ENCODE measurements at places on chromosomes 1 and 21.

- DNase-seq = no peak
Measured at GRCh38 chr1:242412921-242413320, 111.6 kb downstream of the PLD5 start.

DNA sequence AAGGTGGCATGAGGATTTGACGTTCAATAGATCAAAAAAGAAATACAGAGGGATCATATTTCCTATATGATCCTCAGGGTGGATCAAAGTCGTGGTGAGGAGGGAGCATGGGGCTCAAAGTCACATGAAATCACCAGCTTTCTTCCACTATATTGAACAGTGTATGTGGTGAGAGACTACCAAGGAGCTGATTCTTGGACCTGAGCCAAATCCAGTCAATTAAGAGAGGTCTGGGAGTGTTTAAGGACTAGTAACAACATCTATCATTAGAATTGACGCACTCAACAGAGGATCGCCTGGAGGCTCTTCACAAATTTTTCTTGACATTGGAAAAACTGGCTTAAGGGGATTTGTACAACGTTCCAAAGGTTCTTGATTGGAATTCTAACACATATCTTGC, 267.7 kb upstream of the PROX1 start:
- DNase-seq = no peak

- peak; percentile 0 for DNase-seq
Measured at GRCh38 chr1:24644100-24644384, 940 bp downstream of the SRRM1 start.

- no peak for DNase-seq
Measured at GRCh38 chr1:166164995-166165660, 1.7 kb downstream of the FAM78B start.

- DNase-seq = no peak
Measured at GRCh38 chr1:46806196-46807020, 7.6 kb downstream of the CYP4B1 start.

- no peak for DNase-seq
Measured at GRCh38 chr1:32605711-32606424, 44.5 kb downstream of the ZBTB8OS start.

DNA sequence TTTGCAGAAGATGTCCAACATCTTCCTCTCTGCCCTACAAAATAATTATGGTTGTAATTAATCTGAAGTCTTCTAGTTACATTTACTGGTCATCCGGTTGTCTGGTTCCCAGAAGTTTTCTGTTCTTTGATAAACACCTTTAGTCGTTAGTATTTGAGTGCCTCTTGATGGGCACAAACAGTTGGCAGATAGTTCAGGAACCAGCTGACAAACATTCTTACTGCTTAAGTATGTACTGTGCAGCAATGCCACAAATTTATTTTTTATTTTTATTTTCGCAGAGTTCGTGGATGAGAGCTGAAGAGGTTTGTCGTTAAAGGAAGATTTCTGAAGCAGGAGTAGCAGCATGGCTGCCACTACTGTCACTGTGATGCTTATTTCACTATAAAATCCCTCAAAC, 84.7 kb downstream of the RABGAP1L start:
- no peak for DNase-seq

- DNase-seq = no peak
Measured at GRCh38 chr1:212161231-212161781, 123.9 kb upstream of the PPP2R5A start.

DNA sequence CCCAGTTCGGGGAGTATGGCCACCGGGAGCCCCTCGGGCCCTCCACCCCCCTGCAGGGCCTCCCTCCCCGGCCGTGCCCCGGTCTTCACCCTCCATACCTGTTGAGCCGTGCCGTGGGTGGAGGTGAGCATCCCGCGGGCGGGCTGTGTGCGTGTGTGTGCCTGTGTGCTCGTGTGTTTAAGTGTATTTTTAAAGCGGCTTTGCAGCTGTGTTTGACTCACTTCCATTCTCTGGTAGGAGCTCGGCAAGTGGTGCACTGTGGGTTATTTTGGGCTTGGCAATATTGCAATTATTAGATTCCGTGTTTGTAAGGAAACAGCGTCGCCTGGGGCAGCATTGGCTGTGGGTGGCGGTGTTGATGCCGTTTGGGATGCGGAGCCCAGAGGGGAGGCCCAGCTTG, 20.3 kb upstream of the PLCH2 start:
- DNase-seq = no peak

GRCh38 chr1:94713472-94714141, 106.5 kb upstream of the SLC44A3 start:
- no peak for DNase-seq

GRCh38 chr1:66729119-66729518, 23.1 kb upstream of the DYNLT5 start:
- no peak for DNase-seq

GRCh38 chr1:154886281-154887015, 16.4 kb upstream of the KCNN3 start:
- DNase-seq = no peak

- DNase-seq = no peak
Measured at GRCh38 chr1:217153361-217153760, 430.1 kb upstream of the ESRRG start.

DNA sequence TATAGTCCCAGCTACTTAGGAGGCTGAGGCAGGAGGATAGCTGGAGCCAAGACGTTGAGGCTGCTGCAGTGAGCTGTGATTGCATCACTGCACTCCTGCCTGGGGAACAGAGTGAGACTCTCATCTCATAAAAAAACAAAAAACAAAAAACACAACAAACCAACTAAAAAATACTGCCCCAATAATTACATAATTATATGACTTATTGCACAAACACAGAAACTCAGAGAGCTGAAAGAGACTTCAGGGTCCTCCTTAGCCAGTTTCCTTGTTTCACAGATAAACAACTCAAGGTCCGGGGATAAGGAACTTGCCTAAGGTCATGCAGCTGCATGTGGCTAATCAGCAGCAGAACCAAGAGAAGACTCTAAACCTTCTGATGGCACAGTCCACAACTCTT, 11.9 kb downstream of the EXTL2 start:
- DNase-seq = no peak

DNA sequence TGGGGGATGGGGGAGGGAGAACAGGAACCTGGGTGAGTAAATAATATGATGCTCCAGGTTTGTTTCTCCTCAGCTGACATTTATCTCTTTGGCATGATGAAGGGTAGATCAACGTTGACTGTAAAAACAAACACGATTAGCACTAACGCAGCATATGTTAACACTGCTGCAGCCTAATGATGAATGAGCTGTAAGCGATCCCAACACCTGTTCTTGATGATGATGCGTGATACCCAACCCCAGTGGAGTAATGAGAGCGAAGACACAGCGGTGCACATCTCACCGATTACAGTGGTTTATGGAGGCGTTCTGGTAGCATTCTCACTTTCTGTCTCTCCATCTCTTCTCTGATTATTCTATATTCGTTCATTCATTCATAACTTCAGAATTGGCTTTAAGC, 640.4 kb downstream of the USP25 start:
- DNase-seq = no peak

GRCh38 chr1:166064313-166064926, 102.4 kb downstream of the FAM78B start:
- DNase-seq = no peak

- DNase-seq = no peak
Measured at GRCh38 chr1:211384524-211384923, 57.9 kb downstream of the TRAF5 start.

DNA sequence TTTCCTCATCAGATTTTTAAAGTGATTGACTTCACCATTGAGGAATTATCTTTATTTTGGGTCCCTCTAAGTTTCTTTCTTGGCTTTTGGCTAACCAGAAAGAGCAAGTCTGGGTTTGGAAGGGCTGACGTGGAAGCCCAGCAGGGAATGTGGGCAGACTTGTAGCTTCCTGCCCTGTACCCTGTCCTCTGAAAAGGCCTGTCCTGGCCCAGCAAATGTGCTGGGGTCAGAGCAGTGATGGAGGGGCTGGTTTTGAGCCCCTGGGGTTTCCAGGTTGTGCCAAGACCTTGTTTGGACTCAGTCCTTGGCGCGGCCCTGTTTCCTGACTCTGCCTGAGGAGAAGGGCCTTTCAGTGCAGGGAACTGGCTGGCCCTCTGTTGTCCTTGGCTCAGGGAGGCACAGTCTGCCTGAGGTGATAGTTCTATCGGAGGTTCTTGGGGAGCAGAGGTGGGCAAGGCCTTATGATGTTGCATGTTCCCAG, 72.1 kb downstream of the UCK2 start:
- DNase-seq = no peak

- no peak for DNase-seq
Measured at GRCh38 chr1:221532071-221532773, 209.7 kb downstream of the DUSP10 start.

DNA sequence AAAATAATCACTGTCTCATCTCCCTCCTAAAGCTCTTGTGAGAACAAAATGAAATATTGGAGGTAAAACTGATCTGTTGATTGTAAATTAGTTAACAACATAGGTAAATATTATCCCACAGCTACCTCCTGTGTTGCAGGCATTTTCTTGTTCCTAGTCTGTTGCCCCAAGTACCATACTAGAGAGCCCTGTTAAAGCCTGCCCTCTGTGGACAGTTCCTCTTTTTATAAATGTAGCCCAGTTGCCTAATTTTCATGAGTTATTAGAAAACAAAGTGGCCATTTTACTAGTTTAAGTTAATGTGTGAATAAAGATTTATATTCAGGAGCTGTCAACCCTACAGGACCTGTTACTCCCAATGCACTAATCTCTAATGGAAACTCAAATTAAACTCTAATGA, 180.0 kb upstream of the KCND3 start:
- DNase-seq = no peak

DNA sequence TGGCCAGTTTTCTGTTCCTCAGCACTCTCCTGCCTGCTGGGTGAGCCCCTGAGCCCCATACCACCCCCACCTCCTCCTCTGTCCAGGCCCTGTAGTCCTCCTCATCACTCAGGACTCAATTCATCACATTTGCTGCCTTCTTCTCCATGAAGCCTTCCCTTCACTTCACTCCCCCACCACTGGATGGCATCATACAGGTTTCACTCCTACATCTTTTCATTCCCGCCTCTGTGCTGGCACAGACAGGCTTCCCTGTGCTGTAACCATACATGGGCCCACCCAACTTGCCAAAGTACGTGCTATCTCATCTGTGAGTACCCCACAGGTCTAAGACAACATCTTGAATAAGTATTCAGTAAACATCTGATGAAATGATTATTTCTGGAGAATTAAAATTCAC, 56.9 kb downstream of the SLC45A1 start:
- no peak for DNase-seq

DNA sequence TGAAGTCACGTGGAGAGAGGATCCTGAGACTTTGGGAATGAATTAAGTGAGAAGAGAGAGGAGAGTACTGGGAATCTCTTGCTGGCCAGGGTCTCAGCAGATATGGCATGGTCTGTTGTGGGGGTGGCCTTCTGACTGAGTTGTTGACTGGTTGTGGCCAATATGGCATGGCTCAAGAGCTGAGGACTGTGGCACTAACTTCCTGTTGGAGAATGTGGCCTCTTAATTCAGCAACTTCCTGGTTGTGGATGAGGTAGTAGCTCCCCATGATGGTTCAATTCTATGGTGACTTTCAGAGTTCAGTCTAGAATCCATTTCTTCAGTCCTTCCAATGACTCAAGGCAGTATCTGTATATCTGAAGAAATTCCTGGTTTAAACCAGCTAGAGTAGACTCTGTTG, 44.7 kb upstream of the PAXBP1 start:
- no peak for DNase-seq

- DNase-seq = no peak
Measured at GRCh38 chr21:31110430-31110829, 72.2 kb upstream of the KRTAP19-8 start.

GRCh38 chr1:1548591-1548990, 8.2 kb upstream of the TMEM240 start:
- no peak for DNase-seq

GRCh38 chr1:115445090-115445489, 107.0 kb upstream of the NGF start:
- DNase-seq = no peak

DNA sequence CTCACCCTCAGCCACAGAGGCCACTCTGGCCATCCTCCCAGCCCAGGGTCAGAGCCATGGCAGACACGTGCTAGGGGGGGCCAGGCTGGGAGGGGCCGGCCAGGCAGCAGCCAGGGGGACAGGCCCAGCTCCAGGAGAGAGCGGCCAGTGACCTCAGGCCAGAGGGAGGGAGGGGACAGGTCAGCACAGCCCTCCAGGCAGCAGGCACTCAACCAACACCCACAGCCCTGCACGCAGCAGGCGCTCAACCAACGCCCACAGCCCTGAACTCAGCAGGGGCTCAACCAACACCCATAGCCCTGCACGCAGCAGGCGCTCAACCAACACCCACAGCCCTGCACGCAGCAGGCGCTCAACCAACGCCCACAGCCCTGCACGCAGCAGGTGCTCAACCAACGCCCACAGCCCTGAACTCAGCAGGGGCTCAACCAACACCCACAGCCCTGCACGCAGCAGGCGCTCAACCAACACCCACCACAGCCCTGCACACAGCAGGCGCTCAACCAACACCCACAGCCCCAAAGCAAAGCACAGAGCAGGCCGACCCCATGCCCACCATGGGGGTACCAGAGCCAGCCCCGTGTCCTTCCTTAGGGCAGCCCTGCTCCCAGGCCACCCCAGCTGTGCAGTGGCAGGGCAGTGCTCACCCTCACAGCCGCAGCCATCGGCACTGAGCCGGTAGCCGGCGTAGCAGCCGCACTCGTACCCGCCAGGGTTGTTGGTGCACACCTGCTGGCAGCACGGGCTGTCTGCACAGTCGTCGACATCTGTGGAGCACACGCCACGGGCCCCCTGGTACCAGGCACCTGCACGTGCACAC, 55.9 kb downstream of the ARHGEF16 start:
- DNase-seq = no peak

- DNase-seq = no peak
Measured at GRCh38 chr1:60911966-60912697, 170.2 kb upstream of the NFIA start.

- no peak for DNase-seq
Measured at GRCh38 chr1:64956010-64956640, 10.2 kb downstream of the JAK1 start.

DNA sequence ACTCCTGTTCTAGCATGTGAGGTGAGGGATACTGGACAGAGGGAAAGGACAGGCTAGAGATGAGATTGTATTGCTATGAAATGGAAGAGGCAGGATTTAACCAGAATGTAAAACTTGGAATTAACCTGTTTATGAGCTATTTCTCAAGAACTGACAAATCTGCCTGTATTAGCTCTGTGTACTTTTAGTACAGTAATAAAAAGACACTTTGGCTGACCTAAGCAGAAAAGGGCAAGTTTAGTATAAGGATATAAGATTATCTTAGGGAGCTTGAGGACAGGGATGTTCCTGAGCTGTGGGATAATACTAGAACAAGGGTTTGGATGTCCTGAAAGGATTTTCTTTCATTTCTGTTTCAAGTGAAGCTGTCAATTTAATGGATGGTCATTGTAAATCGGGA, 11.2 kb downstream of the ZCCHC17 start:
- DNase-seq = no peak
